ENCODE measurements at places on chromosomes 3 and 15.

DNA sequence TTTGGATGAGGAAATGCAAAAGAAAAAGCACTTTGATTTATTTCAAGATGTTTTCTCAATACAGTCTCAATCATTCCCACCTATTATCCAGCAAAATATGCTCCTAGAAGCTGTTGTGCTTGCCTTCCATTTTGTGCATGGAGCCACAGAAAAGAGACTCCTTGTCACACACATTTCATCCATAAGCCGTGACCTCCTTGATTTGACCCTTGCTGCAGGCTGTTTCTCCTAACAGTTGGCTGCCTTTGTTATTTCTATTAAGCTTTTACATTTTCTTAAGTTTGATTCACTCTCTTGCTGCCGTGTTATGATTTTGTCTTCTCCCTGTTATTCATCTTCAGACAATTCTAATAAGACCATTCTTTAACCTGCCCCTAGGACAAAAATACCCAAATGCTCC, 124.2 kb upstream of the PLAAT1 start:
- DNase-seq = no peak

- no peak for DNase-seq
Observed at GRCh38 chr15:29538044-29538443, 268.4 kb upstream of the NSMCE3 start.

- DNase-seq = no peak
Observed at GRCh38 chr3:53865732-53866499, 16.0 kb downstream of the ACTR8 start.

- no peak for DNase-seq
Observed at GRCh38 chr15:62698646-62699045, 343.9 kb upstream of the TPM1 start.

GRCh38 chr3:132536442-132537153, 60.5 kb upstream of the ACKR4 start:
- no peak for DNase-seq

GRCh38 chr15:25346371-25346770, 92.5 kb downstream of the UBE3A start:
- DNase-seq = no peak

DNA sequence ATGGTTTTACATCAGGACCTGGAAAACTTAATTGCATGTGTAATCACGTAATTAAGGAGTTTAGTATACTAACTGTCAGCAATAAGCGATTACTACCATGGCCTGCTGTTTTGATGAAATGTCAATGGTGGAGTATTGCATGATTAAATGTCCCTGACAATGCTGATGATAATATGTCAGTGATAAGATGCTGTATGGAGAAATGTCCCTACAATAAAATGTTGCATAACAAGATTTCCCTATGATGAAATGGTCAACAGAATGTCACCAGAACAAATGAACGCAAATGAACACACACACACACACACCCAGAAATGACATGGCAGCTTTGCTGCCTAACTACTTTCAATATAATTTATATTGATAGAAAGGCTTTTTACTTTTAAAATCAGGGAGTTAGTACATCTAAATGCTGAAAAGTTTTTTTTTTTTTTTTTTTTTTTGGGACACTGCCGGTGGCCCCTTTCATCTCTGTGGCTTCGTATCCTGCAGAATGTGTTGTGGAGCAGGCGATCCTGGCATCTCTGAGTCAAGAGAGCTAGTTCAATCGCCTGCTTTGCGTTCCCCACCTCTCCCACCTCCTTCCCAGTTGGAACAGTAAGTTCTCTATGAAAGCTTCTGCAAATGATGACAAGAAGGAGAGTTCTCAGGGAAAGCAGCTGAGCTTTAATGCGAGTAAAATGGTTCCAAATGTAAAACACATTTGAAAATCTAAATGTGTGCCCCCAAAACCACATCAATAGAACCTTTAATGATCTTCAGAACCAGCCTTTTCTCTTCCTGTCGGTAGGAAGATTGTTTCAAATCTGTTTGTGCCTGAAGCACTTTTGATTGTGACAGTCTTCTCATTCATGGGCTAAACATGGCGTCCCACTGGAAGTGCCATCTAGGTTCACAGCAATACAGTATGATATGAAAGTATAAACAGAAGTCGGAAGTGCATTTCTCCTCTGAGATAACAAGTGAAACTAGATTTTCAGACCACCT, 170.1 kb upstream of the GBE1 start:
- no peak for DNase-seq

DNA sequence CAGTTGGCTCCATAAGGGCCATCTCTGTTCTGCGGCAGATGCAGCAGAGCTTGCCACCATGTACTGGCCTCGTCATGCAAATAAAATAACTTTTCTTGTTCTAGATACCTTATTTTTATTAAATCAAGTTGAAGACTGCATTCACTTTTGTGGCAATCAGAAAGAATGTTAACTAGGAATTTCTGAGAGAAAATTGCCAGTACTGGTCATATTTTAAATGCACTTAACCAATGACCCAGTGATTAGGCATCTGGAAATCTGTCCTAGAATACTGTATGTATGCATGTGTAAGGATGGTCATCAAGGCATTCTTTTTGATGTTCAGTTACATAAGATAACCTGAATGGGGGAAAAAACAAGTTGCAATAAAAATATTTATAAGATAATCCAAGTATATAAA, 34.2 kb upstream of the CSPG5 start:
- DNase-seq = no peak

All from AG20443 (cell line).